ENCODE measurements at places on chromosomes 5 and 9.
A peak's percentile ranks its signal among the peaks of the same experiment; 100 is the strongest.

DNA sequence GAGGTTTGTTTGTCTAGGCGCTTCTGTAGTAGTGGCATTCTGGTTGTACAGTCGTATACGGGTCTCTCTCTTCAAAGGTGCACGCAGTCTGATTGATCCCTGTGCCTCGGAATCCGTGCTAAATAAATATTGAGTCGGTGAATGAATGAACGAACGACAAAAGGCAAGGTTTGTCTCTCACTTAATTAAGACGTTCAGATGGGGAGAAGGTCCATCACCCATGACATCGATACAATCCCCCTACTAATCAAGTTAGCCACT is 500 bp upstream of the CREBRF start:
- no peak for DNase-seq

GRCh38 chr9:106704056-106704615 is 158.8 kb upstream of the ZNF462 start:
- no peak for DNase-seq

DNA sequence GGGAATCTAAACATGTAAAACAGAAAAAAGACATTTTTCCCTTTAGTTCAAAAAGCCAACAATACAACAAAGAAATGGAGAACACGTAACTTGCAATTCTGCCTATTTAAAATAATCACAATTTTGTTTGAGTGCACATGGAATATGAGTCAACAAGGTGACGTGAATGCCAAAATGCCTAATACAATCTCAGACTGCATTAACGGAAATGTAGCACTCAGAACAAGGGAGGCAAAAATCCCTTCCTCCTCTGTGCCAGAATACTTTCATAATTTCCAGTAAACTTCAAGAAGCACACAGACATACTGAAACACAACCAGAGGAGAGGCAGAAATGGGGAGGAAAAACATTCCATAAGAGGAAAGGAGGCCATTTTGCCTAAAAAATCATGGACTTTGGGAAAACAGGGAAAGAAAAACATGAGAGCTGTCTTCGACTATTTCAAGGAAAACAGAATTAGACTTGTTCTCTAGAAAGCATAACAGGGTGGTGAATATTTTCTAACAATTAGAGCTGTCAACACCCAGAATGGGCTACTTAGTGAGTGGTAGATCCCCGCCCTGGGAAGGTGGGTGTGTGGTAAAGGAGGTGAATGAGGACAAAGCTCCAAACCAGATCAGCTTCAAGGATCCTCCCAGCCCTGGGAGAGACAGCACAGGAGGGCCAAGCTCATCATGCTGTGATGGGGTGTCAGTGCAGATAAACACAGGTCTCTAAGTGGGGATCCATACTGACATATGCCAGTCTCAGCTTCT is 48.2 kb downstream of the ABCA1 start:
- no peak for DNase-seq

DNA sequence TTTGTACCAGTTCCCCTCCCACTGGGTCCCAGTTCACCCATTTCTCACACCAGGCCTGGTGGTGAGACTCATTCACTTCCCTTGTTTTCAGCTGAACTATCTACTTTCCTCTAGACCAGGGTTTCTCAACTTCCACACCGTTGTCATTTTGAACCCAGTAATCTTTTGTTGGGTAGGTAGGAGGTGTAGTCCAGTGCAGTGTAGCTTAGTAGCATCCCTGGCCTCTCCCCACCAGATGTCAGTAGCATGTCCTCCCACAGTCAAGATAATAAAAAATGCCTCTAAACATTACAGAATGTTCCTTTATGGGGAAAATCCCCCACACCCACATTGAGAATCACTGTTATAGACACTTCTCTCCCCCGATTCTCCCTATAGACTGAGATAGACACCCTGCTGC is 299.1 kb downstream of the EPB41L4A start:
- DNase-seq: no peak

GRCh38 chr9:135926402-135927194 is 19.3 kb upstream of the CAMSAP1 start:
- peak; percentile 62 for DNase-seq

GRCh38 chr9:33161589-33162132 is 5.5 kb downstream of the B4GALT1 start:
- no peak for DNase-seq

- DNase-seq: no peak
Measured at GRCh38 chr5:14397717-14398116, 183.9 kb upstream of the OTULINL start.

DNA sequence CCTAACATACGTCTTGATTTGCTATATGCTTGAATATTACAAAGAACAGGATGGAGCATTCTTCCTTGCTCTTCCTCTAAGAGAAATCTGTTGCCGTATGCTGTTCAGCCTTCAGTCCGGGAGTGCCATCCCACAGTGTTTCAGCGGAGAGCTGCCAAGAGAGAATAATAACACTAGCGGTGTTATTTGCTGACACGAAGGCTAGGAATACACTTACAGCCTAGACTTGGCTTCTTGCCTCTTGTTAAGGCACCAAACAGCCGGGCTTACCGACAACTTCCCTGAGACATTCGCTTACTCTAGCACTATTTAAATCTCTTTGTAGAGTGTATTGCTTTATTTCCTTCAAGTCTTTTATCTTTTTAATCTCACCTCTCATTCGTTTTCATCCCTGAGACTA is 31.4 kb downstream of the KCTD16 start:
- no peak for DNase-seq

DNA sequence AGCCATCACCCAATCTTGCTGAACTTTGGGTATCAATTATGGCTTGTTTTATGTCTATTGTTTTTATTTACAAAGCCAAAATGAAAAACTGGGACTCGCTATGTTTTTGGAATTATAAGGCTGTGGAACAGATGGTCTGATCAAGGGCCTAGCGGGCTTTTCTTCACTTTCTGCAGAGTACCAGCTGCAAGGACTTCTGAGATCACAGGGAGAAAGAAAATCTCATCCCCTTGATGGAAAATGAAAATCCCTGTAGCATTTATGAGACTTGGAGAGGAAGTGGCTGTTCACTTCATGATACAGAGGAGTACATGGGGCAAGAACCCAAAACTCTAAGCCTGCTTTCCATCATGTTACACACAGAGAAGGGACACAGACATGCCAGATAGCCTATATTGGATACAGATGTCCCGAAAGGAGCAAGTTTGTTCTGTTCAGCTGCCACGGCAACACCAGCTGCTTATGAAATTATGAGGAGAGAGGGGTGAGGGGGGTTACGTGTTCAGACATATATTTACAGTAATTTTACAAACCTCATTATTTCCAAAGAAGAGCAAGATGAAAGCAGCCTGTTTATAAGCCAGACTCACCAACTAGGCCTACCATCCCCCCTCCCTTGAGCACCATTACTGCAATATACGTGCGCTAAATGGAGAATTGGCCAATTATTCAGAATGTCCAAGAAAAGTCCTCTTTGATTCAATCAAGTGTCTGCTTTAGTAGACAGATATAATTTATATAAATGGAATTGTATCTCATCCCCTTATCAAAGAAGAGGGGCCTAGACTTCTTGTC is 220.0 kb downstream of the MARCHF11 start:
- no peak for DNase-seq

DNA sequence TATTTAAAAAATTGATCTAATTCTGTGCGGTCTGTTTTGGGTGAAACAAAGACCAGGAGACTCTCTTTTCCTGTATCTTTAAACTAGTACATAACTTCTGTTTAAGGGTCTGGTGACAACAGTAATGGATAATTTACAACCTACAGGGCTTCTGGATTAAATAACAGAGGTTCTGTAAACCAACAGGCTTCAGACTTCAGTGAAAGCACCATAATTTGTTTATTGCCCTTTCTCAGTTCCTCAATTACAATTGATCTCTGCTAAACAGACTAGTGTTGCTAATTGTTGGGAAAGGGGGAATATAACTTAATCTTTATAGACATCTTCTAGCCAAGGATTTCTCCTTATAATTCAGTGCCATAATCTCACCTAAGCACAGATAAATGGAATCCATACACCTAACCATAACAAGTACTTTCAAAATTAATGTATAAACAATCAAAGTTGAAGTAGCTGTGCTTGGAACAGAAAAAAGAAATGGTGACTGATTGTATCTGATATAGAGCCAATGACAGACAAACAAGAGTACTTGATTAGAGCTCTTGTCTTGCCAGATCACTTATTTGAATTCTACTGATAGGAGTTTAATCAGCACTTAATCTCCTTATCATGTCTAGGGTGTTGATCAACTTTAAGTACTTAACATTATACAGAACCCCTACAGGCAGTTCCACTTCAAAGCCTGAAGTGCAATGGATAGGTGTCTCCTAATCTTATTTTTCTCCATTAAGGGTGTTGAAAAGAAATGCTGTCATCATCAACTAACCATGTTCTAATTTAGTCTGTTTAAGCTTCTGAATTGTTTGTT is 536.0 kb downstream of the NR2F1-AS1 start:
- no peak for DNase-seq

DNA sequence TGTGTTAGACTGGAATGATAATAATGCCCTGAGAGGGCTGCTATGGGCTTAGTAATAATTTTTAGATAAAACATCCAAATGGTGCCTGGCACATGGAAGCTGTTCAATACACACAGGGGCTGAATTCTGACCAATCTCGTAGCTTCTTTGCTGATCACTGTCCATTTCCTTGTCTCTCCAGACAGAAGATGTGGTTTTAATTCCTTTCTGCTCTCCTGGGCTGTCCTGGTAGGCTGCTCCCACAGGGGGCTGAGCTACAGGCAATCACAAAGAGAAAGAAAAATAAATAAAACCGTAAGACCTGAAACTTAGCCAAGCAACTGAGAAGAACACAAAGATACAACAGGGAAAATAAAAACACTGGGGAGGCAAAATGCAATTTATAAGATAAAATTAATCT is 136.5 kb downstream of the CDK5RAP2 start:
- DNase-seq: no peak

DNA sequence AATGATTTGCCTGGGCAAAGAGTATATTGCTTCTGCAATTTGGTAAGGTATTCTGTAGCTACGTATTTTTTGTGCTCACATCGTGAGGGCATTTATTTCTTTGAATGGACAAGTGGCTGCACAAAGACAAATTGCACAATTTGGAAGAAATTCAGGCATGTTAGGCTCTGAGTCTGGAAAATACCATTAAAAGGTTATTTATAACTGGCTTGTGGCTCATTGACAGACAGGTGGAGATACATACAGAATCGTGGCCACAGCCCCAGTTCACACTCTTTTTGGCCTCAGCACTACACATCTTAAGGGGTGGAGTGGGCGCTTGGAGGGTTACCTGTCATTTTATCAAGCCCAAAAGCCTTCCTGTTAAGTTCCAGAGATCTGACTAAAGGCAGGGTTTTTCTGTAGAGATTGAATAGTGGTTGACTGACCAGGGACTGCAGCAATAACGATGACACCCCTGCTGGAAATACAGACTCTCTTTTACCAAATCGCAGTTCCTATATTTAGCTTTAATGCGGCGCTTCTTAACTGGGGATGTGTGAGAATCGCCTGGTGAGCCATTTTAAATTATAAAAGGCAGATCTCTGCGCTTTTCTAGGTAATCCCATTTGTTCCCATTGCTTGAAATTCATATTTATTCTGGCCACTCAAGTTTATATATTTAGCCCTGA is 14.7 kb downstream of the MAN2A1 start:
- DNase-seq: no peak

DNA sequence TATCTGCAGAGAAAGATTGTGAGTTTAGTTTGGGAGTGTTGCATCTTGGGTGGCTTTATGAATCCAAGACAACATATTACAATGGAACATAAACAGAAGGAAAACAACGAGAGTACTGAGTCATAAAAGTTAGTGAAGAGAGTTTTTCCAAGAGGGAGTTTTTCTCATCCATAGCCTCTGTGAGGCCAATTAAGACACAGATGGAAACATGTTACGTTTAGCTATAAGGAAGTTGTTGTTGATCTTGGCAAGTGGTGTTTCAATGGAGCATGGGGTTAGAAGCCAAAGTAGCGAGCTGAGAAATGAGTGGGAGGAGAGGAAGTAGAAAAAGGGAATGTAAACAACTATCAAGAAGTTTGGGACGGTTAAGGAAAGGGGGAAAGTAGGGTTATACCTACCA is 53.3 kb upstream of the SPATA31D4 start:
- DNase-seq: no peak

DNA sequence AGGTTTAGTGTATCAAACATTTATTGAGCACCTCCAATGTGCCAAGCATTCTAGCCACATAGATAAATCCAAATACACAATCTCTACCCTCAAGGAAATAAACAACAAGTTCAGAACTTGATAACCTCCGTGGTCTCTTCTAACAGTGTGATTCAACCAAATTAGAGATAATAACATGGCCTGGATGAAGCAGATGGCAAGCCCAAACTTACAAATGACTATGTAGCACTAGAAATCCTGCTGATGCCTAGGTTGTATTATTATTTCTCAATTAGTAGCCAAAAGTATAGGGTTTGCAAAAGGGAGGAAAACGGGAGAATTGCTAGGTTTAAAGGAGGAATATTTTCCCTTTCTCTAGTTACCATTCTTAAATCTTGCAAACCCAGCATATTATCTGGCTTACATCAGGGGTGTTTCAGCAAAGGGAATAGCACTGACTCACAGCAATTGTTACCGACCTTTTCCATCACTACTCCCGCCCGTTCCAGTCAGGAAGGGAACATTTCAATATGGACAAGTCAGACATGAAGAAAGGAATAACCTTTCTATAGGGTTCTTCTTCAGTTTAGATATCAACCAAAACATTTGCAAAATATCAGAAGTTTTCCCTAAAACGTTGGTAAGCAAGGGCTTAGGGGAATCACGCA is 2.3 kb downstream of the DPYSL3 start:
- DNase-seq: no peak

DNA sequence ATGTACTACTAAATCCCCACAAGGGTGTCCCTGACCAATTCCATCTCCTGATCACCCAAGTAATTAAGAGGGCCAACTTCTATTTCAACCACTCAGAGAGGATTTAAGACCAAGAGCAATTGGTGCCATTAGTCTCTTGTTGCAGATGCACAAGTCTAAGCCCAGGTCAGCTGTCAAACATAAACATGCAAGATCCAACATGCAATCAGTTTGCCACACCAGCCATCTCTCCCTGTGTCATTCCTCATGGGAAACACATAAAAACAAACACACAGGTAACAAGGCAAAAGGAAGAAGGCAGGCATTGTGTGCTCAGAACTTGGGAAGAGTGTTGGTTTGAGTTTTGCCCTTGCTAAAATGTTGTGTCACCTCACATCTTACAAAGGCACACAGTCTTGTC is 139.2 kb downstream of the SPOCK1 start:
- no peak for DNase-seq

- no peak for DNase-seq
Measured at GRCh38 chr5:33721491-33722200, 170.1 kb downstream of the ADAMTS12 start.

GRCh38 chr9:75176037-75176436 is 87.7 kb downstream of the OSTF1 start:
- DNase-seq: no peak

DNA sequence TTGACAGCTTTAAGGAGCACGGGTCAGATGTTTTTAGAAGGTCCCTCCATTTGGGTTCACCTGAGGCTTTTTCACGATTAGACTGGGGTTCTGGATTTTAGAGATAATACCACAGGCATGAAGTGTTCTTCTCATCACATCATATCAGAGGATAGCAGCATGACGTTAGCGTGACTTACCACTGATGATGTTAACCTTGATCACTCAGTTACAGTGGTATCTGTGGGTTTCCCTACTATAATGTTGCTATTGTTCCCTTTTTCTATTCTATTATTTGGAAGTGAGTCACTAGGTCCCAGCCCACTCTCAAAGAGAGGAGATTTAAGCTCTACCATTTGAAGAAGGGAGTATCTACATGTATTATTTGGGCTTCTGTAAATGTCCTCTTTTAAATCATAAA is 300.0 kb downstream of the MAST4 start:
- no peak for DNase-seq

- DNase-seq: no peak
Measured at GRCh38 chr9:22005702-22006606, 3.2 kb downstream of the CDKN2B start.
